Right lung (tissue), 10 donors: ENCODE measurements at places on chromosomes 12 and 14. TPM values are rescaled to one million over a fixed set of nuclear protein-coding genes. Genes with fewer than 3 reads are reported as not detected.

DNA sequence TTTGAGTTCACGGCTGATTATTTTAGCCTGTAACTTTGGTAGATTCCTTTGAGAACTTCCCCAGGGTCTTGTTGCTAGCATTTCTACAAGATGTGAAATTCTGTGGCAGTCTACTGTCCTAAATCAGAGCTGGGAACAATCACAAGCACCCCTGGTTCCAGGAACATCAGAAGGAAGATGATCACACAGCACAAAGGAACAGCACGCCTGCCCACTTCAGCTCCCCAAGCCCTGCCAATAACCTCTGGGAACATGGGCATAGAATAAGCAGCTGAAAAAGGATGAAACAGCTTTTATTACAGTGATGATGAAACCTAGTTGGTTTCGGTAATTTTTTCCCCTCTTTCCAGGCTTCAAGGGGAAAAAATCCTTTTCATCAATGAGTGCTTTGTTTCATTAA is 12.3 kb downstream of the GPR19 start:
- no peak for DNase-seq

GRCh38 chr12:98701166-98701565 is 56.1 kb downstream of the APAF1 start:
- DNase-seq, result no peak

DNA sequence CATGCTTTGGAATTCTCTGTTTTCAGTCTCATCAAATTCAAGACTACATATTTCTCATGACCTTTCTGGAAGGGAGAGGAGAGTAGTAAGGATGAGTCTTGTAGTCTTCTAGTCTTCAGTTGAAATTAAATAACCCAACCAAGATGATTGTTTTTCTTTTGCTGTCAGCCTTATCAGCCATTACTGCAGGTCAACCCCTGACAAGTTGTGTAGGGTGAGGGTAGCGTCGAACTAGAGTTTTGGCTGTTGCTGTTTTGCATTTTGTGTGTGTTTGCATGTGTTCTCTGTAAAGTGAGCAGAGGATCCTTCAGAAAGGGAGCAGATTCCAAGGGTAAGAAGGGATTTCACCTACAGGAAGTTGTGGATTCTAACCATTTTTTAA is 28.4 kb downstream of the DIP2B start:
- no peak for DNase-seq

GRCh38 chr12:3565985-3566384 is 75.0 kb downstream of the PRMT8 start:
- DNase-seq, result no peak

- DNase-seq, result no peak
Measured at GRCh38 chr12:6960593-6961277, 9.6 kb downstream of the PTPN6 start.

The RPGRIP1 gene
- polyA plus RNA-seq, result 0.85 TPM

DNA sequence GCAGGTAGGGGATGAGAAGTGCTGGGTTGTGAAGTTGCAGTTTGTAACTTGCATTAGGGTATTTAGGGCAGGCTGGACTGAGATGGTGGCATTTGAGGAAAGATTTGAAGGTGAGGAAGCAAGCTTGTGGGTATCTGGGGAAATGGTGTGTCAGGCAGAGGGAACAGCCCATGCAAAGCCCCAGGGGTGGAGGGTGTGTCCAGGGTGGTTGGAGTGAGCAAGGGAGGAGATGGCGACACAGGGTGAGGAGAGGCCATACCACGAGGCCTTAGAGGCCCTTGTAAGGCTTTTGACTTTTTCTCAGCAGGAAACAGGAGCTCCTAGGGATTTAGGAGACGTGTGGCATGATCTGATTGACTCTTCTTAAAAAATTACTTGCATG is 136.9 kb downstream of the NUAK1 start:
- no peak for DNase-seq

The C1R gene
- 90.9 TPM for polyA plus RNA-seq

DNA sequence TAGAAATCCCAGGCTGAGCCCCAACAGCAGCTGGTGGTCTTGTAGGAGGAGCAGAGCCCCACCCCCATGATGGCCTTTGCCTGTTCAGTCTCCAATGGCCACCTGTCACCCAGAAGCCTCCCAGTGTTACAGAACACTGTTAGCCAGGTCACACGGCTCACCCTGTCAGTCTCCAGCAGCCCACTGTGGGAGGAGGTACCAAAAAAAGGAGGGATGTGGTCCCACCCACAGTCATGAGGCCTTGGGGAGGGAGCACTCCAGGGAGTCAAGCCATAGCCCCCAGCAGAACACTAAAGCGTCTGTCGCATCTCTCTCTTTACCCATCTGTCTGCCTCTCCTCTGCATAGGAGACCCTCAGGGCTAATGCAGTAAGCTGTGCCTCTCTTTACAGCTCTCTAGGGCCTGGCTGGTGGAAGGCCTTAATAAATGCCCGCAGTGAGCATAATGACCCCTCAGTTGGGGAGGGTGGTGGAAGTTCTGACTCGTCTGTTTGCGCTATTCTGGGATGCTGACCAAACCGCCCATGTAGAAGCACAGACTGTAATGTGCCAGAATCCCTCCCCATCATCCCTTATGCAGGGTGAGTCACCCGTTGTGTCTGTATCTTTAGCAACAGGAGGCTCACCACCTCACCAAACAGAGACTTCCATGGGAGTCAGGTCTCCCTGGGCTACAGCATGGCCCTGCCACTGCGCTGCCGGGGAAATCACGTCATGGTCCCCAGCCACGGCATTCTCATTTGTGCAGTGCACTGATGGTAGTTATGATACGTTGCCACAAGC is 14.6 kb downstream of the C14orf132 start:
- no peak for DNase-seq

- no peak for DNase-seq
Measured at GRCh38 chr12:132225214-132225613, 81.0 kb downstream of the NOC4L start.

DNA sequence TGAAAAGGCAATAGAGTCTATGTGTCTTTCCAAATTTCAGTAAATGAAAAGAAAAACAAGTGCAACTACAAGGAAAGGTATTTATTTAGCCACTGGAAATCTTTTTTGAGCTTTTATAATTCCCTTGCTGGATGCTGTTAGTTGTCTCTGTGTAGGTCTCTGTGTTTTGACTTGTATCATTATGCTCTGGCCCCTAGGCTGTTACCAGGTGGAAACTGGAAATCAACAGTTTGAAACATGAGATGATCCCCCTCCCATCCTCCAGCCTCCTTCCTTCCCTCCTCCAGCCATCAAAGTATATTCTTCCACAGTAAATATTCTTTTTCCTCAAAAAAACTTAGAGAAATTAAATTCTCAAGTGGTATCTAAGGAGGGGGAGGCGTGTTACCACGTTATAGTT is 934 bp upstream of the DCN start:
- DNase-seq, result no peak

The CHGA gene
- 2.6 TPM for polyA plus RNA-seq

DNA sequence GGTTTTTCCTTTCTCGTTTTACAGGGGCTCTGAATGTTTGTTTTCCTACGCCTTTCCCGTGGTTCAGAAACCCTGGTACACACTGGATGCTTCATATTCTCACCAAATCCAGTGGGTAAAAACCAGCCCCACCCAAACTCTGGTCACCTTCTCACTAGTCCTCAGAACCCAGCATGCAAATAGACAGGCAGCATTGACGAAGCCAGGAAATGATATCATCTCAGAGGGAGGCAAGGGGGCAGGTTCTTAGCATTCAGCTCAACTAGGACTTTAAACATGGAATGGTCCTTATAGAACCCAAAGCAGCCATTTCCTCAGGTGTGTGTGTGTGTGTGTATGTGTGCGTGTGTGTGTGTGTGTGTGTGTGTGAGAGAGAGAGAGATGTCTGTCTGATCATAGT is 142.0 kb downstream of the KCNK10 start:
- DNase-seq, result no peak

DNA sequence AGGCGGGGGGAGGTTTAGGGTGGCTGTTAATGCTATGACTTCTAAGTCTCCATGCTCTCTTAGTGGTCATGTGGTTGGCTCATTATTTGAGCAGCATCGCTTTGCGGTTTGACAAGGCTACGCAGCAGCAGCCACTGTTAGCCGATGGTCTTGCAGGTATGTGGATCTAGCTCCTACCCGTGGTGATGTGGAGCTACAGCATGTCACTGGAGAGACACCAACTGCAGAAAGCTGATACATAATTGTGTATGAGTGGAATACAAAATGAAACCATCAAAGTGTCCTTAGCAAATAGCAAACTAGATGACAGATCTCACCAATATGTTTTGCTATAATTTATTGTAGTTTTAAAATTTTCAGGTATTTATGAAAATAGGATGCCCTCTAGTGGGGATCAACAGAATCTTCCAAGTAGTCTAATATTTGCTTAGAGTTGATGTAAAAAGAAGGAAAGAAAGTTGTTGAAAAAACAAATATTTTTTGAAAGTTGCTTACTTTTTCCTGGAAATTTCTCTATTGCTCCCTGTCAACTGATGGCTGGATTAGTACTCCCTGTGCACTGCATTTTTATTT is 94.9 kb downstream of the NAV3 start:
- peak; percentile 81 for DNase-seq
